ENCODE measurements at places on chromosomes 5 and 9. TPM values are rescaled to one million over a fixed set of nuclear protein-coding genes. Genes with fewer than 3 reads are reported as not detected.

GRCh38 chr5:155091768-155092717 lies 78.5 kb downstream of the KIF4B start:
- DNase-seq, result peak; percentile 28
- no peak overlapping the region for H3K27ac ChIP-seq
- H3K36me3 ChIP-seq, result no peaks in the 10 kb centered on the region
- no peaks in the 10 kb centered on the region for H3K27me3 ChIP-seq
- H3K4me1 ChIP-seq, result peaks cover 9% of the 10 kb centered on the region

NRARP gene
- 72.9 TPM for polyA plus RNA-seq

DNA sequence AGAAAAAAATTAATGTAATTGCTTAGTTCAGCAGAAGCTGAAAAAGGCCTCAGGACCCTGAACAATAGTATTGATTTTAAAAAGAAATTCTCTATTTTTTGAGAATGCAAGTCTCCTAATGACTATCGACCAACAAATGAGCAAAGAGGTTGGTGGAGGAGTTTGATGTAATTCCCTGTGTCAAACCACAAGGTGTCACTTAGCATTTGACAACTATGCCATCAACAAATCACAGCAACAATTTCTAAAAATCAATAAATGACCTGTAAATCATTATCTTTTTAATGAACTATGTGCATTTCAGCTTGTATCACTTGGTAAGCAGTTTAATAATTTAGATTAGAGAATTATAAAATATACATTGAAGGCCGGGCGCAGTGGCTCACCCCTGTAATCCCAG lies 133.7 kb downstream of the PRELID2 start:
- H3K27me3 ChIP-seq, result no peaks in the 10 kb centered on the region
- no peak for DNase-seq
- no peak overlapping the region for H3K27ac ChIP-seq
- no peaks in the 10 kb centered on the region for H3K4me1 ChIP-seq
- no peak overlapping the region for H3K4me3 ChIP-seq

- H3K4me1 ChIP-seq, result peaks cover 49% of the 10 kb centered on the region
- peak overlapping the region; percentile 56 for H3K27ac ChIP-seq
- no peak overlapping the region for H3K4me3 ChIP-seq
- no peaks in the 10 kb centered on the region for H3K27me3 ChIP-seq
- no peaks in the 10 kb centered on the region for H3K36me3 ChIP-seq
- no peak for DNase-seq
Observed at GRCh38 chr5:113223831-113224604, 210.8 kb downstream of the TSSK1B start.

DNA sequence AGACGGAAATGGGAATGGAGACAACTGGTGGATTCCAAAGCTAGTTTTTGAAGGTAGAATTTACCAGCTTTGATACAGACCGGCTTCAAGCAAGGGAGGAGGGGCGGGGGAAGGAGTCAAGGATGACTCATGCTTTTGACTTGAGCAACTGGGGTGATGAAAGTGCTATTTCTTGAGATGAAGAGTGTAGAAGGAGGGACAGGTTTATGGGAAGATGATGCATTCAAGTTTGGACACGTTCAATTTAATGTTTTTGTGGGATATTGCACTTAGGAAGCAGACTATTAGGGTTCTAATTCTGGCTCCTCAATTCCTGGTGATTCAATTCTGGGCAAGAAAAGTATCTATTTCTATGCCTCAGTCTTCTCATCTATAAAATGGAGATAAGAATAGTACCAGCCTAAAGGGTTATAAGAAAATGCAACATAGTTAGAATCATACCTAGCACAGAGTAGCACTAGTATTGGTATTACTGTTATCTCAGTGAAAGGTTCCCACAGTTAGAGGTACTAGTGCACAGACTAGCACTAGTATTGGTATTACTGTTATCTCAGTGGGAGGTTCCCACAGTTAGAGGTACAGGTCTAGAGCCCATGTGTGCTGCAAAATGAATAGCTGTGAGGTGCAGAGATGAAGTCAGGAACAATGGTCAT lies 4.6 kb downstream of the NIPAL4 start:
- no peaks in the 10 kb centered on the region for H3K4me1 ChIP-seq
- no peak overlapping the region for H3K4me3 ChIP-seq
- H3K36me3 ChIP-seq, result no peaks in the 10 kb centered on the region
- peaks cover 17% of the 10 kb centered on the region for H3K27me3 ChIP-seq
- no peak overlapping the region for H3K27ac ChIP-seq
- DNase-seq, result no peak

DNA sequence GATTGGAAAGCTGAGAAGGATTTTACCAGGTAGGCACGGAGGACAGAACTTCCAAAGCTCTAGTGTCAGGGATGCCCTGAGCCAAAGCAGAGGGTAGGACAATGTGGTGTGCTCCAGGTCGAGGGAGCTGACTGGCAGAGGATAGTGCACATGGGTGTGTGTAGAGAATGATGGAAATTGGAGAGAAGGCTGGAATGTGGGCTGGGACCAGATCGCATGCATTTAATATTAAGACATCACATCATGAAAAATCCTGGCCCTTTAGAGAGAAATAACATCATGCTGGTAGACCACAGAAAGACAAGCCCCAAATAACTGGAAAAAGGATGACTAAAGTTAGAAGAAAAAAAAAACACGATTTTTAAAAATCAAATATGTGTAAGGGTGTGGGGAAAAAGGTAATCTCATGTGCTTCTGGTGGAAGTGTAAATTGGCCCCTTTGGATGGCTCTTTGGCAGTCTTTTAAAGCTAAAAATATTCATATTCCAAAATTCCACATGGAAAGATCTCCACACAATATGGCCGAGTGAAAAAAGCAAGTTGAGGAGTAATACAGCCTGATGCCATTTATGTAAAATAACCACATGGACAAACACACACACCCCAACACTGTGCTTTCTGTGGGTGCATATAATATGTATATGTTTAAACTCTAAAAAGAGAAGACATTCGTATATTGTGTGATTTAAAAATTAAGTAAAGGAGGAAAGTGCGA lies 67.0 kb upstream of the TGFBR1 start:
- H3K36me3 ChIP-seq, result no peaks in the 10 kb centered on the region
- H3K4me3 ChIP-seq, result no peak overlapping the region
- no peaks in the 10 kb centered on the region for H3K27me3 ChIP-seq
- peaks cover 6% of the 10 kb centered on the region for H3K4me1 ChIP-seq
- H3K27ac ChIP-seq, result no peak overlapping the region

DNA sequence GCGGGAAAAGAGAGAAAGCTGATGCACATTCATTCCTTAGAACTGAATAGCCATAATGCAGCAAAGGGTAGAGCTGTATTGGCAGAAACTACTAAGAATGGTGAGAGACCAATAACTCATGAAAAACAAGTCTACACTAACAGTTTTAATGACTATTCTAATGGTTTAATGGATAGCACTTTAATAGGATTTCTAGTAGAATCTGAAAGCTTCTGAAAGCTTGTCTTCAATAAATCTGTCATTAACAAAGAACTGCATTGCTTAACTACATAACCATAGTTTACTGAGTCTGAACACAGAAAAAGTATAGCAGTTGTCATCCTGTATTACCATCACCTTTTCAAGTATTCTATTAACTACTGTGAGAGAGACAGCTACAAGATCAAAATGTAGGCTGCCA lies 617.8 kb upstream of the DMAC1 start:
- H3K27me3 ChIP-seq, result no peaks in the 10 kb centered on the region
- H3K4me1 ChIP-seq, result no peaks in the 10 kb centered on the region
- no peaks in the 10 kb centered on the region for H3K36me3 ChIP-seq
- H3K4me3 ChIP-seq, result no peak overlapping the region

- H3K4me1 ChIP-seq, result no peaks in the 10 kb centered on the region
- peaks cover 5% of the 10 kb centered on the region for H3K27me3 ChIP-seq
- no peaks in the 10 kb centered on the region for H3K36me3 ChIP-seq
- no peak overlapping the region for H3K27ac ChIP-seq
Observed at GRCh38 chr9:34980181-34980761, 9.3 kb upstream of the DNAJB5 start.

- peaks cover 2% of the 10 kb centered on the region for H3K27me3 ChIP-seq
- no peak overlapping the region for H3K4me3 ChIP-seq
- no peak for DNase-seq
- no peaks in the 10 kb centered on the region for H3K36me3 ChIP-seq
Observed at GRCh38 chr5:136242136-136242535, 49.2 kb upstream of the SMIM32 start.

GRCh38 chr9:105510024-105510423 lies 47.9 kb upstream of the FKTN start:
- H3K36me3 ChIP-seq, result no peaks in the 10 kb centered on the region
- no peak overlapping the region for H3K27ac ChIP-seq
- H3K27me3 ChIP-seq, result no peaks in the 10 kb centered on the region

DNA sequence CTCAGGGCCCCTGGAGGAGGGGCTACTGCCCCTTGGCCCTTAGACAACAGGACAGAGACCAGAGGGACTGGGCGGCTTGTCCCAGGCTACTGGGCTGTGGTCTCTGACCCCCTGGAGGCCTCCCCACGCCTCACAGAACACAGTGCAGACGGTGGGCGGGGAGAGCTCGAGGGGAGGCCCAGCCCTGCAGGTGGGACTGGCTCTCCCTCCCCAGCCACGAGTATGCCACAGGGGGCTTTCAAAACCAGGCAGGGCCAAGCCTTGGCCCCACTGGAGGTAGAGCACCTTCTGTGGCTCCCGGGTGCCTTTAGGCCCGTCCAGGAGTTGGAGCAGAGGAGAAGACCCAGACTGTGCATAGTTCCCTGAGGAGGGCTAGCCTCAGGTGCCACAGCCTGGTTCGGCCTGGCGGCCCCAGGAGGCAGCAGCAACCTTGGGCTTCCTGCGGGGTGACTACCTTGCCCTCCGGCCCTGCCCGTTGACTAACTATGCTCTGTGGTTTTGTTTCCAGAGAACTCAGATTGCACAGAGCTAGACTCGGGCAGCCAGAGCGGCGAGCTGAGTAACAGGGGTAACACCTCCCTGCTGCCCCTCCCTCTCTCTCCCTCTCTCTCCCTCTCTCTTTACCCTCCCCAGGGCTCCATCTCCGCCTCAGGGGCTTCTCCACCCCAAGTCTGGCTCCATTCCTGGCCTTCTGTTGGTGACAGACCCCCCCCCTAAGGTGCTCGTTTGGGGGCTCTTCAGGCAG lies 15.5 kb downstream of the CARD19 start:
- H3K4me3 ChIP-seq, result no peak overlapping the region
- H3K4me1 ChIP-seq, result no peaks in the 10 kb centered on the region
- no peak overlapping the region for H3K27ac ChIP-seq
- H3K27me3 ChIP-seq, result no peaks in the 10 kb centered on the region

GRCh38 chr5:177432839-177433657 lies 6.6 kb downstream of the GRK6 start:
- H3K4me3 ChIP-seq, result no peak overlapping the region
- no peaks in the 10 kb centered on the region for H3K4me1 ChIP-seq
- H3K27me3 ChIP-seq, result no peaks in the 10 kb centered on the region
- no peak for DNase-seq
- no peak overlapping the region for H3K27ac ChIP-seq
- H3K36me3 ChIP-seq, result peaks cover 11% of the 10 kb centered on the region

PCDHB9 gene
- polyA plus RNA-seq, result 0.14 TPM

GRCh38 chr9:77927265-77927664 lies 104.3 kb downstream of the GNAQ start:
- peaks cover 20% of the 10 kb centered on the region for H3K4me1 ChIP-seq
- no peak overlapping the region for H3K27ac ChIP-seq
- DNase-seq, result peak; percentile 13
- no peaks in the 10 kb centered on the region for H3K27me3 ChIP-seq
- no peaks in the 10 kb centered on the region for H3K36me3 ChIP-seq

Data from endothelial cell of umbilical vein (primary cell).